MG63 (cell line): ENCODE measurements at places on chromosomes 16 and 17. TPM values are rescaled to one million over a fixed set of nuclear protein-coding genes. Genes with fewer than 3 reads are reported as not detected.

DNA sequence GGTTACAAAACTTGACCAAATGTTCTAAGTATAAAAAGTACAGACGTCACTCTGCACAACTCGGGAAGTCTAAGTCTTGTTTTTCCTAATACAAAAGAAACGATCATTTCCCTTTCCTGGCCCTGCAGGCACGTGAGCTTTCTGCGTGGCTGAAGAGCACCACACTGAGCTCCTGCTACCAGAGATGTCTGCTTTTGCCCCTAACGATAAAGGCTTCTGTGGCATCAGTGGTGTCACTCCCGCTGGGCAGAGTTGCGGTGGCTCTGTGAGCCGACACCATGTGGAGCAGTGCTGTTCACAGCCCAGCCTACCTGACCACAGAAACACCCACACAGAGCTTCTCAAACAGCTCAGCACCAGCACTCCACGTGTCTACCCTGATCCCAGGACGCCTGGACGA, 20.5 kb downstream of the EMC8 start:
- no peak for DNase-seq

DNA sequence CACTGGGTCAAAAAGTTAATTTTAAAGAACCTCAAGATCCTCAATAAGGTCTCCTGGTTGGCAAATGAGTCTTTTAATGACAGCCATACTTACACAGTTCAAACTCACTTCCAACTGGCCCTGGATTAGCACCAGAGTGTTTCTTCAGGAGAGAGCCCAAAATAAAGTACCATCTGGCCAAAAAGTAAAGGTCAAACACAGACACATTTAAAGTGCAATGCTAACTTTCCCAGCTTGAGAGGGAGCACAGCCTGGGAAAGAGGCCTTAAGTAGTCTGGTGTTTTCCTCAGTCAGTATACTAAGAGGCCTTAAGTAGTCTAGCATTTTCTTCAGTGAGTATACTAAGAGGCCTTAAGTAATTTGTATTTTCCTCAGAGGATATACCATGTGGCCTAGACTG, 46.6 kb upstream of the ERN1 start:
- no peak for DNase-seq

- no peak for DNase-seq
Measured at GRCh38 chr17:10229181-10229580, 30.8 kb upstream of the GAS7 start.

DNA sequence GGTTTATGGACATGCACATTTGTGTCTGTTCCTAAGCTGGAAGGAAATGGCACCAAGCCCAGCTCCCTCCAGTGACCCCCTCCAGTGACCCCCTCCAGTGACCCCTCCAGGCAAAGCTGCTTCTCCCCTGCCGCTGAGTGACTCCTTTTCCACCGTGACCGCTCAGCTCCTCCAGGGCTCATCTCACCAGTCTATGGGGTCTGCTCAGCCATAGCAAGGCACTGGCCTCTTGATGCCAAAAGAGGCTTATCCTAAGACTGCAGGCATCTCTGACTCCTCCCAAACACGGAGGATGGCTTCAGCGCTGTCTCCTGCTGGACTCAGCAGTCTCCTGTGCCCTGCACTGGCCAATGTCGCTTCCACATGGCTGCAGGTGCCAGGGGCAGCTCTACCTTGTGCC, 35.3 kb downstream of the FA2H start:
- no peak for DNase-seq

- no peak for DNase-seq
Measured at GRCh38 chr17:82745524-82745923, 6.3 kb upstream of the TBCD start.

DNA sequence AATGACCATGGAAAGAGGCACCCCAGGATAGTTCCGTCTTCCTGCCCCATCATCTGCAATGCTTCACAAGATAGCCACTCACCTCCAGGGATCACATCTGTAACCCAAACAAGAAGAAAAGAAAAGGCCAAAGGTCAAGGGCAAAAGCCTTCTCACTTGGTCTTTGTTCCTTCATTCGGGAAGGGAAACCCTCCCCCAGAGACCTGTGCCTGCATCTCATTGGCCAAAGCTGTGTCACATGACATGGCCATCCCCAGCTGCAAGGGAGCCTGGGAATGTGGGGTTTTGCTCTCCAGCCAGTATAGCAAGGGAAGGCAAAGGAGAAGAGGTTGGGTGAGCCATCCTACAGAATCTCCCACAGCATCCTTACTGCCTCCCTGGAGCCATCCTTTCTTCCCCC, 47.9 kb downstream of the NOL11 start:
- DNase-seq, result no peak

The DNAH2 gene
- total RNA-seq, result not detected in 2 replicates

The RBBP6 gene
- 6.8 and 13.6 TPM in 2 replicates for total RNA-seq

The CD300E gene
- not detected in 2 replicates for total RNA-seq

The WIPF2 gene
- total RNA-seq, result 5.5 and 7.4 TPM in 2 replicates
